ENCODE measurements at places on chromosomes 1 and 21. TPM values are rescaled to one million over a fixed set of nuclear protein-coding genes. Genes with fewer than 3 reads are reported as not detected.

KIRREL1 gene
- 57.9 TPM for total RNA-seq

RPE65 gene
- total RNA-seq = not detected

UMODL1 gene
- total RNA-seq = not detected

KISS1 gene
- total RNA-seq = not detected

MR1 gene
- 21.9 TPM for total RNA-seq

LCE6A gene
- not detected for total RNA-seq

CDKN2C gene
- total RNA-seq = 11.2 TPM

S100A5 gene
- total RNA-seq = not detected

GPR137B gene
- total RNA-seq = 15.7 TPM

CD5L gene
- total RNA-seq = 0.10 TPM

SELENBP1 gene
- total RNA-seq = 50.4 TPM

HRNR gene
- total RNA-seq = not detected

TSACC gene
- not detected for total RNA-seq

JTB gene
- 77.5 TPM for total RNA-seq

FOXD2 gene
- total RNA-seq = 0.19 TPM

ATP6V1G3 gene
- total RNA-seq = not detected

RNU1-2 gene
- total RNA-seq = 18,986 TPM

SPOCD1 gene
- 13.5 TPM for total RNA-seq

NBPF10 gene
- 2.4 TPM for total RNA-seq

CHI3L2 gene
- total RNA-seq = 7.9 TPM

CDC7 gene
- total RNA-seq = 1.8 TPM

UBL4B gene
- total RNA-seq = not detected

ENAH gene
- total RNA-seq = 244 TPM

CAMK2N1 gene
- 22.9 TPM for total RNA-seq

DDAH1 gene
- total RNA-seq = 31.8 TPM

AP4B1 gene
- total RNA-seq = 20.0 TPM

FAM76A gene
- total RNA-seq = 21.0 TPM

MROH7 gene
- total RNA-seq = 2.5 TPM

CD84 gene
- total RNA-seq = 6.9 TPM

NIPAL3 gene
- total RNA-seq = 7.5 TPM

EDN2 gene
- total RNA-seq = not detected

CD1B gene
- not detected for total RNA-seq

KCNJ9 gene
- not detected for total RNA-seq

ADPRS gene
- total RNA-seq = 18.6 TPM

CYP4A11 gene
- total RNA-seq = not detected

PIGP gene
- total RNA-seq = 28.9 TPM

LMOD1 gene
- 297 TPM for total RNA-seq

C1orf87 gene
- total RNA-seq = not detected

All from posterior vena cava (tissue), 2 donors.